ENCODE measurements at places on chromosomes 12 and 14.

DNA sequence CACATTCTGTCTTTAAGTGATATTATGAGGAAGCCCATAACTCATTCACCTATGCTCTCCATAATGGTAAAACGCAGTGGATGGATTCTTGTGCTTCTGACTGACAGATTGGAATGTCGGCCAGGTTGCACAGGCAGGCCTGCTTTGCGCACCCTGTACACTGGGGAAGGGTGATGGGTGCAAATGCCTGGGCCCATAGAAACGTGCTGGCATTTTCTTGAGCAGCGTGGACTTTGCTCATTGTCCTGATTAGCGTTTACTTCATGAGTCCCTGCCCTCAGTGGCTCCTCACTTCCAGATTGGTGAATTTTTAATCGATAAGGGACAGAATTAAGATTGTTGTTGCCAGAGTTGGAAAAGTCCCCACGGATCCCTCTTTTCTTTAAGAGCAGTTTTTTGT is 80.9 kb upstream of the TRAF3 start:
- DNase-seq: no peak
- no peaks in the 10 kb centered on the region for H3K27me3 ChIP-seq
- peaks cover 14% of the 10 kb centered on the region for H3K4me1 ChIP-seq
- H3K36me3 ChIP-seq: no peaks in the 10 kb centered on the region

- no peak for DNase-seq
- no peak overlapping the region for H3K4me3 ChIP-seq
- H3K27ac ChIP-seq: no peak overlapping the region
- H3K27me3 ChIP-seq: no peaks in the 10 kb centered on the region
These were observed 3.0 kb downstream of the LUM start for GRCh38 chr12:91108196-91108755.

DNA sequence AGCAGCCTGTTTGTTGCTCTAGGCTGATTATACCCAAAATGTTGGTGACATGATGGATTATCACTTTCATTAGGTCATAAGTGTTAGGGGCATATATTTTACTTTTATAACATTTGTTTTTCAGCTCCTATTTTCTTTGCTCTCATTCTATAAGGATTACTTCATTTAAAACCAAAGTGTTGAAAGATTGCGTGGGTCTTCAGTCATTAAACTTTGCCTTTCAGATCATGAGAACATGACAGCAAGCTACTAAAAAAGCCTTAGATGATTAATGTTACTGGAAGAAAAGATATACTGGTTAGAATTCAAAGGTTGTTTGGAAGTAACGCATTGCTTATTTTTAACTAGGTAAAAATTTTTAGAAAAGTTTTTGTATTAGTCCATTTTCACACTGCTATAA is 156.8 kb downstream of the ERC1 start:
- no peak overlapping the region for H3K27ac ChIP-seq
- H3K4me1 ChIP-seq: no peaks in the 10 kb centered on the region
- H3K36me3 ChIP-seq: no peaks in the 10 kb centered on the region
- no peak overlapping the region for H3K4me3 ChIP-seq
- DNase-seq: no peak

DNA sequence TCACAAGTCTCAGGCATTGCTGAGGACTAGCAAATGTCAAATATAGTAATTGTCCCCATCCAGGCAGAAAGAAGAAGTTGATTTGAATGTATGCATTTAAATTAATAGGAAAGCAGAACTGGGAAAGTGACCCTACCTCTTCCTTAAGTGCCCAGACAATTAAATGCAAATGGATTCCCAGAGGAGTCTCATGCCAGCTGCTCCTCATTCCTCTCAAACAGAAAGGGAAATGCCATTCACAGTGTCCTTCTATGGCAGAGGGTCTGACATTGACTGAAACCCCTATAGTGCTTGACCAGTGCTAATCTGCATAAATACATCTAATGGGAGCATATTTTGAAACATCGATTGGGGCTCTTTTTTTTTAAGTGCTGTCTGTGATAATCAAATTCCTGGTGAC is 292.4 kb upstream of the SEL1L start:
- no peak overlapping the region for H3K27ac ChIP-seq
- H3K4me3 ChIP-seq: no peak overlapping the region
- H3K36me3 ChIP-seq: no peaks in the 10 kb centered on the region

GRCh38 chr12:40351976-40352375 is 127.2 kb downstream of the LRRK2 start:
- no peaks in the 10 kb centered on the region for H3K36me3 ChIP-seq
- DNase-seq: no peak
- H3K4me1 ChIP-seq: no peaks in the 10 kb centered on the region

DNA sequence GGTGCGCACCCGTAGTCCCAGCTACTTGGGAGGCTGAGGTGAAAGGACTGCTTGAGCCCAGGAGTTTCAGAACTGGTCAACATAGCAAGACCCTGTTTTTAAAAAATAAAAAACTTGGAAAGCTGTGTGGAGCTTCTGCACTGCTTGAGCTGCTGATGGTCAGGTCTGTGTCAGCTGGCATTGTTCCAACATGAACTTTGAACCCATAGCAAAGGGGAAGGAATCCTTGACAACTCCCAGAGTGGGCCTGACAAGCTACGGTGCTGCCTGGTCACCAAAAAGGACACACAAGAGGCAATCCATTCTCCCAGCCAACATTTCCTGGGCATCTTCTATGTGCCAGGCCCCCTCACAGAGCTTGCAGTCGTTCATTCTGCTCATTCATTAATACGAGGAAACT is 16.4 kb upstream of the LTBP2 start:
- H3K4me3 ChIP-seq: no peak overlapping the region
- no peaks in the 10 kb centered on the region for H3K4me1 ChIP-seq
- no peak for DNase-seq
- no peaks in the 10 kb centered on the region for H3K36me3 ChIP-seq

- no peak within 1 kb of the TSS for H3K4me3 ChIP-seq
- H3K27me3 ChIP-seq: no peaks in the 10 kb centered on the region
- peak within 1 kb of the TSS; percentile 34 for H3K27ac ChIP-seq
- DNase-seq: peak; percentile 24
- no peaks in the 10 kb centered on the region for H3K36me3 ChIP-seq
These were observed at the start of gene EVL for GRCh38 chr14:100065111-100065871. EVL (plus strand) TSS chr14:100065422; CDS start chr14:100065501, 79 bp downstream.

DNA sequence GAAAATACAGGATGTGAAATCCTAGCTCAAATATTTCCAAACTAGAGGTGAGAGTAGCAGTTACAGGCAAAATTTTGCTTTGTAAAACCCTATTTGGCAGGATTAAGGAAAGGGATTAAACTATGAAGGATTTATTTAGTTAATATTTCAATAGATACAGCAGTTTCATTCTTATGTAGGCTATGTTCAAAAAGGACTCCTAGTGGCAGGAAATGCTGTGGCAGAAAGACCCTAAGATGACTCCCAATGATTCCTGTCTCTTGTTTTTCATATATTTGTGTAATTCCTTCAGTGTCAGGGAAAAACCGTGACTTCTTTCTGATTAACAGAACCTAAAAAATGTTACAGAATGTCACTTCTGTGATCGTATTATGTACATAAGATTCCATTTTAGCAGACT is 299.5 kb upstream of the RPL10L start:
- H3K27me3 ChIP-seq: no peaks in the 10 kb centered on the region
- no peaks in the 10 kb centered on the region for H3K4me1 ChIP-seq
- H3K27ac ChIP-seq: no peak overlapping the region
- DNase-seq: no peak
- no peak overlapping the region for H3K4me3 ChIP-seq

All from thyroid gland (tissue), 4 donors.